Smooth muscle cell of the brain vasculature (primary cell): ENCODE measurements at places on chromosomes 13 and 19.

DNA sequence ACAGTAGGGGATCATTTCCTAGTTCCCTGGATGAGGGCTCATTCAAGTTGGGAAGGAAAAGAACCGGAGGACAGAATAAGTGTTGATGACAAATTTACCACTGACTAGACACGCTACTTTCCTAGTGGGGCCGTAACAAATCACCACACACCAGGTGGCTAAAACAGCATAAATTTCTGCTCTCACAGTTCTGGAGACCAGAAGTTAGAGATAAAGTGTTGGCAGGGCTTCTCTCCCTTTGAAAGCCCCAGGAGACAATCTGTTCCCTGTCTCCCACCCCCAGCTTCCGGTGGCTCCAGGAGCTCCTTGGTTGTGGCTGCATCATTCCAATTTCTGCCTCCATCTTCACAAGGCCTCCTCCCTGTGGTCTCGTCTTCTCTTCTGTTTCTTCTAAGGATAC lies 65.4 kb upstream of the ARGLU1 start:
- no peak for DNase-seq

DNA sequence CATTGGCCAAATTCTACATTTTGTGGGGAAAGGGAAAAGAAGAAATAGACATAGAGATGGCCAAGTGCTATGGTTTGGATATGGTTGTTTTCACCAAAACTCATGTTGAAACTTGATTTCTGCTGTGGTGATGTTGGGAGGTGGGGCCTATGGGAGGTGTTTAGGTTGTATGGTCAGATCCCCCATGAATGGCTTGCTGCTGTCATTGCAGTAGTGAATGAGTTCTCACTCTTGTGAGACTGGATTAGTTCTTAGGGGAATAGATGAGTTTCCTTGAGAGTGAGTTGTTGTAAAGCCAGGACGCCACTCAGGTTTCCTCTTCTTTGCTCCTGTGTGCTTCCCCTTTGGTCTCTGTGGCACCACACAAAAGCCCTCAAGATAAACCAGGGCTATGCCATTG lies 242.6 kb upstream of the RFC3 start:
- DNase-seq = no peak

DNA sequence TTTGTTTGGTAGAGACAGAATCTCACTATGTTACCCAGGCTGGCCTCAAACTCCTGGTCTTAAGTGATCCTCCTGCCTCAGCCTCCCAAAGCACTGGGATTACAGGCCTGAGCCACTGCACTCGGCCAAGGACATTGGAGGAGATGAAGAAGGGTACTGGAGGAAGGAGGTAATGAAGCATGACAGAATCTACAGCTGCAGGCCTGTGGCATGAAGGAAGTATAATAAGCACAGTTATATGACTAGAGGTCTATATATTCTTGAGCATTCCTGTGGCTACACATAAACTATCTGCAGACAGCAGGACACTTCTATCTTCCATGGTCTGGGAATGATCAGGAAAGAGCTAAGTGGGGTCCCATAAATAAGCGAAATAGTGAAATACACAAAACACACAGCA lies 18.2 kb downstream of the ZNF565 start:
- DNase-seq = no peak

DNA sequence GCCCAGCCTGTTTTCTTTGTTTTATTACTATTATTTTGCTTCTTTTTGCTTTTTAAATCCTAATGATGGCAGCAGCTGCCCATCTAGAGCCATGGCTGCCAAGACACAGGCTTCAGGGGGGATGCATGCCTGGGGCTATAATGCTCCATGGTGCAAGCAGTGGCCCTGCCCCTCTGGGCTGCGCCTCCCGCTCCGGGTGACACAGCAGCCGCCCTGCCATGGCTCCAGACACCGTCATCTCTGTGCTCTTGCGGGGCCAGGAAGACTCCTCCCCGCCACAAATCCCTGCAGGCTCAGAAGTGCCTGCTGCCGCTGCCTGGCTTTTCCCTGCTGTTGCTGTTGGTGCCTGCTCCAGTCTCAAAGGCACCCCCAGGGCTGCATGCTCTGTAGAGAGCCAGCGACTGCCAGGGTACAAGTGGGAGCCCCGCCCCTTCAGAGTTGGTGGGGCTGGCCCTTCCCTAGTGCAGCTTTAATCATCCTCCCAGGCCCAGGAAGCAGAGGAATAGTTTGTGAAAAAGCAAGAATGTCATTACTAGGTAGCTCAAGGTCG lies 581.5 kb downstream of the FGF9 start:
- DNase-seq = no peak

- DNase-seq = no peak
Observed at GRCh38 chr13:23654111-23655110, 84.2 kb downstream of the TNFRSF19 start.
